Tibial nerve (tissue), 4 donors: ENCODE measurements at places on chromosomes 4 and X.

GRCh38 chr4:122170775-122171174 lies 18.6 kb downstream of the BLTP1 start:
- no peak for DNase-seq

DNA sequence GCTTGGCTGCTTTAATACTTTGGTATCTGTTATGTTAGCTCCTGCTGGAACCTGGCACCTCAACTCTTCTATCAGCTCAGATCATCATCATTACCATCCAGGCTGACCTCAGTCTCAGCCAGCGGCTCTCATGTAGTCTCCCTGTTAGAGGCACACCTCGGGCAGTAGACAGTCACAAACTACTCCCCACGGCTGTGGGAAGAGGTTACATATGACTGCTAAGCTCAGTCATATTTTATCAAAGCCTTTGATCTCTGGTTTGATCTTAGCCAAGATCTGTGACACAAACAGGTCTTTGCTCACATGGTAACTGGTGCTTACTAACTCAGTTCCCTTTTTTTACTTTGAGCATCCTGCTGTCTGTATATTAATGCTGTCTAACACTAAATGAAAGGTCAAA lies 384.9 kb downstream of the CENPC start:
- no peak for DNase-seq

- DNase-seq: no peak
Measured at GRCh38 chr4:6087669-6088341, 69.6 kb upstream of the C4orf50 start.

DNA sequence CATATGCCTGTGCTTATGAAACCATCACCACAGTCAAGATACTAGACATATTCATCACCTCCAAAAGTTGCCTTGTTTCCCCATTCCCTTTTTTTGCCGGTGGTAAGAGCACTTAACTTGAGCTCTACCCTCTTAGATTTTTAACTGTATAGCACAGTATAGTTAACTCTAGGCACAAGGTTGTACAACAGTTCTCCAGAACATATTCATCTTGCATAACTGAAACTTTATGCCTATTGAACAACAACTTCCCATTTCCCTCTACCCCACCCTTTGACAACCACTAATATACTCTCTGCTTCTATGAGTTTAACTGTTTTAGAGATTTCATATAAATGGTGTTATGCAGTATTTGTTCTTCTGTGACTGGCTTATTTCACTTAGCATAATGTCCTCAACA lies 119.3 kb downstream of the ASB9 start:
- DNase-seq: no peak

GRCh38 chr4:95197353-95197752 lies 351.4 kb downstream of the UNC5C start:
- no peak for DNase-seq

GRCh38 chr4:144750348-144750747 lies 104.4 kb downstream of the HHIP start:
- DNase-seq: no peak

DNA sequence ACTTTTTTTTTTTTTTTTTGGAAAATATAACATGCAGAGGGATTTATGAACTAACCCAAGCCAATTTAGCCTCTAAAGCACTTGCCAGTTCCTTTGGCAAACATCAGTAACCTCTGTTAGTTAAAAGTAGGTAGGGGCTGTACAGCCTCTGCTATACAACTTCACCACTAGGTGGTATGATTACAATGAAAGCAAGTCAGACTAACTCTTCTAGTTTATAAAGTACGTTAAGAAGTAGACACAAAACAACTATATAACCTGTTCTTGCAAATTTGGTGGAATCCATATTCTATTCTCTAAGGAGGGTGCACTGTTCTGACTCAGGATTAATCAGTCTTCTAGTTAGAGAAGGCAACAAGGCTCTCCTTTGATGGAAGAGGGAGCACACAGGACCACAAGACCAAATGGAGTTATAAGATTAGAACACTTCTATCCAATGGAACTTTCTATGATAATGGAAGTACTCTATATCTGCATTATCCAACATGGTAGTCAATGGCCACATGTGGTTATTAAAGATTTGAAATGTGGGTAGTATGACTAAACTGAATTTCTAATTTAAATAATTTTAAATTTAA lies 12.8 kb downstream of the AIMP1 start:
- no peak for DNase-seq

GRCh38 chrX:68654693-68655092 lies 7.2 kb downstream of the STARD8 start:
- DNase-seq: no peak

GRCh38 chr4:170990989-170991589 lies 822.1 kb upstream of the GALNTL6 start:
- no peak for DNase-seq

GRCh38 chrX:8679550-8679949 lies 52.4 kb downstream of the ANOS1 start:
- no peak for DNase-seq

- DNase-seq: no peak
Measured at GRCh38 chr4:10671366-10671765, 13.2 kb downstream of the CLNK start.

DNA sequence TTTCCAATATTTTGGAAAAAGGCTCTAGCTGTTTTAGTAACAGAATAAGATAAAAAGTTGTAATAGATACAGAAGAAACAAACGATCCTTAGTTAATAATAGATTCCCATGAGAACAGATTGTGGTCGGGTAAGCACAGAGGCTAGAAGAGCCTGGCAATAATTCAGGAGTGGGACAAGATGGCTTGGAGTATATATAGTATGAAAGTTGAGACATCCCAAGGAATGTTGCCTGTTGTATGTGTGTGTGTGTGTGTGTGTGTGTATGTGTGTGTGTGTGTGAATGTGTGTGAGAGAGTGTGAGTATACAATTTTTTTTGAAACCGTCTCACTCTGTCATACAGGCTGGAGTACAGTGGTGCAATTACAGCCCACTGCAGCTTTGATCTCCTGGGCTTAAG lies 150.7 kb downstream of the PDGFC start:
- no peak for DNase-seq

- no peak for DNase-seq
Measured at GRCh38 chrX:140141444-140142029, 176.2 kb upstream of the CXorf66 start.

DNA sequence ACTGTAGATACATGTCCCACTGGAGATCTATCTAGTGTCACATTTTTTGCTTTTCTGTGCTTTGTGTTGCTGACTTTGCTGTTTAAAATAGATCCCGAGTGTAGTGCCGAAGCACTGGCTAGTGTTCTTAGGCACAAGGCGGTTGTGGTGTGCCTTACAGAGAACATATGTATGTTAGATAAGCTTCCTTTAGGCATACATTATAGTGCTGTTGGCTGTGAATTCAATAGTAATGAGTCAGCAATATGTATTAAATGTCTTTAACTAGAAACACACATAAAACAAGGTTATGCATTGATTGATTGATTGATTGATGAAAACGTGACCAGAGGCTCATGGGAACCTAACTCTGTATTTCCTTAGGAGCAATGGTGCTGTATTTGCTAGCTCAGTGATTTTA lies 56.2 kb downstream of the COX7B2 start:
- DNase-seq: no peak

DNA sequence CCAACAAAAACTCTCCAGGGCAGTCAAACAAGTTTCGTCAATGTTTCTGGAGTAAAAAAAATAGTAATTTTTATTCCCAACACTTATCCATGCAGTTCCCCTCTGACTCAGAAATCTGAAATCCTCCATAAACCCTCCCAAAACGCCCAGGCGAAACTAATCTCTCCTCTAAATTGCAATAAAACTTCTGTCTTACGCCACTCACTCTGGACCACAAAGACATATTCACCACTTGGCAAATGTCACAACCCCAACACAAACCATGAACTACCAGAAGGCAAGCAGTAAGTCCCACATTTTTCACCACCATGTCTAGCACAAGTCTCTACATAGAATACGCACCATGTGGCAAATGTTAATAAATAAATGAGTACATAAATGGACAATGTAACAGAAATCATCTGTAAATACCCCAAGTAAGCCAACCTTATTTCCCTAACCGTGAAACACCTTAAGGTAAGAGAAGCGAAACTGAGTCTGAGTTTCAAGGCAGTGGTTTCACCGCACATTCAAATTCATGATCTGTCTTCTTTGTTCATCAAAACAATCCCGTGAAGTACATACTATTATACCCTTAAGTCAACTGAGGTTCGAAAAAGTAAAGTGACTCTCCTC lies 1.6 kb downstream of the PAPSS1 start:
- no peak for DNase-seq

DNA sequence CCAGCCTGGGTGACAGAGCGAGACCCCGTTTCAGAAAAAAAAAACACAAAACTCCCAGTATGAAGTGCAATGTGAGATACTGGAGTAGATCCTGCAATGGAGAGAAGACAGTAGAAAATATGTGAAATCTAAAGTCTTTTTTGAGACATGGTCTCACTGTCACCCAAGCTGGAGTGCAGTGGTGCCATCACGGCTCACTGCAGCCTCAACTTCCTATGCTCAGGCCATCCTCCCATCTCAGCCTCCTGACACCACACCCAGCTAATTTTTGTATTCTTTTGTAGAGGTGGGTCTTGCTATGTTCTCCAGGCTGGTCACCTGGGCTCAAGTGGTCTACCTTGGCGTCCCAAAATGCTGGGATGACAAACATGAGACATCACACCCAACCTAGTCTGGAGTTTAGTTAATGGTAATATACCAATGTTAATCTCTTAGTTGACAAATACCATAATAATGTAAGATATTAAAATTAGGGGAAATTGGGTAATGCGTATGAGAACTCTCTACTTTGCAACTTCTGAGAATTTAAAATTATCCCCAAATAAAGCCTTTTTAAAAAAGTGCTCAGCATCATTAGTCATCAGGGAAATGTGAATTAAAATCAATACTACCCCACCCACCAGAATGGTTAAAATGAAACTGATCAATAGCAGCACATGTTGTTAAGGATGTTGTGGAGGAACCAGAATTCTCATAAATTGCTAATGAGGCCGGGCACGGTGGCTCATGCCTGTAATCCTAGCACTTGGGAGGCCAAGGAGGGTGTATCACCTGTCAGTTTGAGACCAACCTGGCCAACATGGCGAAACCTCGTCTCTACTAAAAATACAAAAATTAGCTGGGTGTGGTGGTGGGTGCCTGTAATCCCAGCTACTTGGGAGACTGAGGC lies 15.0 kb downstream of the RBMX start:
- DNase-seq: no peak

DNA sequence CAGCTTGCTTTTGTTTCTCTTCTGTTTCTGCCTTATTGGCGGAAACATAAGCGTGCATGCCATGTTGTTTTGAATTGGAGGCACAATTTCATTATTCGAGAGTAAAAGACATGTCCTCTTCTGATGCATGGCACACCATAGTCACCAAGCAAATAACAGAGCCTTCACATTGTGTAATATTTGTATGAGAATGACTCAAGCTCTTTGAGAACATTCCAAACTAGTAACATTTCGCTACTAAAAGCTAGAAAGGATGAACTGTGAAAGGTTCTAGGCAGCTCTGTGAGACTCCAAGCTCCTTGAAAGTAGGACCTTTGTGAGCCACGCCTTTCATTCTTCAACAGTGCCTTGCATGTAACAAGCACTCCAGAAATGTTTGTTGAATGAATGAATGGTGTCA lies 9.2 kb upstream of the ANXA3 start:
- DNase-seq: no peak

DNA sequence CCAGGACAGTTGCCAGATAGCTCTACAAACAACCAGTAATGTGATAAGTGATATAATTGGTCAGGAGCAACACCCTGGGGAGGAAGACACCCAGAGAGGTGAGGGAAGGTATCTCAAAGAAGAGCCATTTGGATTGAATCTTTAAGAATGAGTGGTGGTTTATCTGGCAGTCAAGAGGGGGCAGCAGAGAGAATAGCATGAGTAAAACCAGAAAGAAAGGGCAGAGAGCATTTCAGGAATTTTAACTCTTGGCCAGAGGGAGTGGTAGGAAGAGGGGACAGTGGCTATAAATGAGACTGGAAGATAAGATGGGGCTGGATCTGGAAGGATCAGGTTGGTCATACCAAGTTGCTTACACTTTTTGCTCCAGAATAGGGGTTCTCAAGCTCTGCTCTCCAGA lies 5.9 kb upstream of the SEPTIN6 start:
- no peak for DNase-seq

DNA sequence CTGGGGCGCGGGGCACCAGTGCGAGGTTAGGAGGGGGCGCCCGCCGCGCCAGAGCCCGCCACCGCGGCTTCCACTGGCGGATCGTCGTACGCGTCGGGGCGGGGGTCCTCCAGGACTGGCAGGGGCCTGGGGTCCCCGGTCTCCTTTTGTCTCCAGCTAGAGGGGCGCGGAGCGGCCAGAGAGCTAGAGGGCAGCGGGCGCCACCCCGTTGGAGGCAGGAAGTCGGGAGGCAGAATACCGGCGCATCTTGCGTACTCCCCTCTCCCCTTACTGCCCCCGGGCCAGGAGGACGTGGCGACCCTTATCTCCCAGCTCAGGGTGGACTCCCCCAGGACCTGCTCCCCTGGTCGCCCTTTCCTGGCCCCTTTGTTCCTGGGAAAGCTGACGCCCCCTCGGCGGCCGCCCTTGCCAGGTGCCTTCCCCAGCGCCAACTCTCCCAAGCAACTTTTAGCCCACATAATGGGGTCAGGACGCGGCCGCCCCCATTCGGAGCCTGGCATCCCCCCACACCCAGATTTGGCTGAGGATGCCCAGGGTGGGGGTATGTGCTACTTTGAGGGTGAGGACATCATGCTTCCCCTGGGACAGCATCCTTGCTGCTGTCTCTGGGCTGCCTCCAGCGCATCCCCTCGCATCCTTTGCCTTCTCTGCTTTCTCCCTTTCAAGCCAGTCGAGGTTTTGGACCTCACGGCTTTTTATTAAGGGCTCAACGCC lies 933 bp downstream of the CNKSR2 start:
- no peak for DNase-seq

- no peak for DNase-seq
Measured at GRCh38 chr4:110705440-110705782, 82.5 kb upstream of the PITX2 start.

GRCh38 chr4:6394671-6395081 lies 77.7 kb downstream of the PPP2R2C start:
- no peak for DNase-seq

DNA sequence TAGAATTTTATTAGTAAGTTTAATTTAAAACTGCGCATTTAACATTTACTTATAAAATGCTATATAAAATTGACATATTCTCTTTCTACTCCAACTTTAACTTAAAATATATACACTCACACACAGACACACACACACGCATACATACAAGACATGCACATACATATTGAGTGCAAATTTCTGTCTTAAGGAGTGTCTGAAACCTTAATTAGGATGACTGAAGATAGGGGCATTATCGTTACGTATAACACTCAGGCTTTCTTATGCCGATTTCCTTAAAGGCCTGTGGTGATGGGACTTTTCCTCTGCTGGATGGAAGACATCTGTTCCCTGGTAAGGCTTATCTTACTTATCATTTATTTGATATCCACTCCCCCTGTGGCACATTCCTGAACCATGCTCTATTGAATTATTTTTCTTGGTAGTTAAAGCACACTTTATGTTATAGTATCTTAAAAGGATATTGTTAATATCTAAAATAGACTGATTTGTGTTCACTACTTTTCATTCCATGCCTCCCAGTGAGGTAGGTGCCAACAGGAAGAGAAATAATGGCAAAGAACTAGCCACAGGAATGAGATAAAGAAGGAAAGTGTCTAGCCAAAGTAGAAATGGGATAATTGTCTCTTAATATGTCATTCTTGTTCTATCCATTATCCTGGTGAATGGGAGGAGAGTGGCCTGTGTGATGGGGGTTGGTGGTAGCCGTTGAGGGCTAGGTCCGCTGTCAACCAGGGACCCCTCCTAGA lies 92.9 kb upstream of the GPRIN3 start:
- no peak for DNase-seq
